ENCODE measurements at places on chromosomes 7 and 10.

DNA sequence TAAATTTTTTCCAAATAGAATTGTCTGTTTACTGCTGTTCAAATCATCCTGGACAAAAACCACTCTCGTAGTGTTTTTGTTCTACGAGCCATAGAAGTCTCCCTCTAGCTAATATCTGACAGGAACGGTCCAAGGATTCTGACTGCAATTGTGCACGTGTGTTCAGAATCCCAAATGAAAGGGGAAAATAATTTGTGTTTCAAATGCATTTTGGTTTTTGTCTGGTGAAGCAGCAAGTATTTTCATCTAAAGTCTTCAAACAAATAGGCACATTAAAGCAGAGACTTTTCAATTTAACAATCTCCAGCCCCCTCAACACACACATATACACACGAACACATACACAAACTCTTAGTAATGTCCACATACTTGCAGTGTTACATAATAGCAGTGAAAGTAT lies 475 bp downstream of the NEUROD6 start:
- DNase-seq = no peak

- peak; percentile 37 for DNase-seq
Observed at GRCh38 chr7:75879771-75880184, 944 bp downstream of the RHBDD2 start.

- no peak for DNase-seq
Observed at GRCh38 chr7:120741371-120742042, 116.4 kb downstream of the TSPAN12 start.

GRCh38 chr10:44352316-44353127 lies 32.4 kb downstream of the CXCL12 start:
- DNase-seq = no peak

GRCh38 chr10:58341947-58342346 lies 7.1 kb downstream of the UBE2D1 start:
- no peak for DNase-seq

DNA sequence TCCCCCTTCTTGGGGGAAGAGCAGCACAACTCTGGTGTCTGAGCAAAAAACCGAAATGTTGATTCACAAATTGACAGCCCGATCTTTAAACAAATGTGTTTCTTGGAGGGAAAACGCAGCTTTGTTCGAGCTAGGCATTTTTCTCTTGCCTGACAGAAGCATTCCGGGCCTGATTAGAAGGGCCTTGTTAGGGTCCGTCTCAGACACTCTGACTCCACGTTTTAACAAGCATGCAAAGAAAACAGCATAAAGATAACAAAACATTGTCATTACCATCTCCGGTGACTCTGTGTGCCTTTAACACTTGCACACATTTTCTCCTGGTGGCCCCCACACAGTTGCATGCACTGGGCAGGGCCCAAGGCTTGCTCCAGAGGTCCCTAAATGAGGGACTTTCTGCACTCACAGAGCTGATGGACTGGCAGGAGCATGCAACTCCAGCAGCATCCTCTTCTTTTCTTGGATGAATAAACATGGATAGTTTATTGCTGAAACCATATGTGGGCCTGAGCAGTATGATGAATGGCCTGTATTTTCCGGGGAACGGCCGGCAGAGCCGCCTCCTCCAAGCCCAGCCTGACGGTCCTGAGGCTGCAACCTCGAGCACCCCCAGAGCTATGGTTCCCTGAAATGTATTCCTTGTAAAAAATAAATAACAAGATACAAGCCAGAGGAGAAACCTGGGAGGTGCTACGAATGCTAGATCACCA lies 50.9 kb downstream of the EBF3 start:
- no peak for DNase-seq

- DNase-seq = no peak
Observed at GRCh38 chr10:11719496-11720259, 22.5 kb upstream of the ECHDC3 start.

- peak; percentile 65 for DNase-seq
Observed at GRCh38 chr7:2680792-2681490, 7.1 kb upstream of the AMZ1 start.

DNA sequence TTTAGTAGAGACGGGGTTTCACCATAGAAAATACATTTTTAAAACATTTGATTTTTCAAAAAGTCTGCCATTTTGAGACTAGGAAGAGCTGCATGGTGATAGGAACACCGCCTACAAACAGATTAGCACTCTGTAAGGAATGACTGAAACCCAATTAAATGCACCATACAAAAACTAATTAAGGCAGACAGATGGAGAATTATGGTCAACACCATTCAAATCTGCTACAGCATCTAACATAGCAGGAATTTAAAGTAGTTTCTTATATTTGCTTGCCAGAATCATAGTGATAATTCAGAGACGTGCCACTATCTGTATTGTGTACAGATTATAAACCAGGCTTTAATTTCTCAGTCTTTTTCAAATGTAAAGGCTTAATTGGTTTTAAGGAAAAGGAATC lies 68.2 kb downstream of the ENO4 start:
- DNase-seq = no peak

DNA sequence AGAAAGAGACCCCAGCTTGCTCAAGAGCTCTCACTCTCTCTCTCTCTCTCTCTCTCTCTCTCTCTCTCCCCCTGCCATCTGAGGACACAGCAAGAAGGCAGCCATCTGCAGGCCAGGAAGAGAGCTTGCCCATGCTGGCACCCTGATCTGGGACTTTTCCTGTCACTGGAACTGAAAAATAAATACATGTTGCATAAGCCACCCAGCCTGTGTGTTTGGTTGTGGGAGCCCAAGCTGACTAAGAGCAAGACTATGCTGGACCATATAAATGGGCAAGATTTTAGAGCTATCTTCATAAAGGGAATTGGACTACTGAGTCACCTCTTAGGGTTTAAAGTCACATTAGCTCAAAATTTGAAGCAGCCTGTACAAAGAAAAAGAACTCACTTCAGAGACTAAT lies 98.6 kb downstream of the SLC16A9 start:
- no peak for DNase-seq
